Inflammatory macrophage treated with lipopolysaccharide for 1 hour (primary cell): ENCODE measurements at places on chromosomes 13 and 19.

DNA sequence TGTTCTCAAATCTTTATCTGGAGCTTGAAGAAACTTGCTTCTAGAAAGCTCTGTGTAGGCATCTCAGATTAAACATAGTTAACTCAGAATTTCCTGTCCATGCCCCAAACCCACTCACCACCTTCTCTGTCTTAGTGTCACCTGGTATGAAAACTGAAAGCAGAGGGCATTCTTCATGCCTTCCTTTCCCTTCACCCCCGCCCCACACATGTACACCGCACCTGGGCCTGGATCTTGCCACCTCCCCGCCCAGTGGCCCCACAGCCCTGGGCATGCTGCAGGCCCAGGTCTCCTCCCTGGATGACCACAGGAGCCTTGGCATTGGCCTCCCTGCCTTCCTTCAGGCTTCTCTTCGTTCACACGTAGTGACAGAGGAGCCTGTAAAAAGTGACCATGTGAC, 15.8 kb downstream of the CFAP97D2 start:
- DNase-seq = no peak

- DNase-seq = no peak
These were observed 24.7 kb downstream of the URI1 start for GRCh38 chr19:29966588-29967249.

- no peak for DNase-seq
These were observed 2.7 kb downstream of the NBEA start for GRCh38 chr13:34944751-34945150.

- peak; percentile 73 for DNase-seq
These were observed 11.3 kb upstream of the TNFRSF19 start for GRCh38 chr13:23558675-23559536.

GRCh38 chr13:113150550-113151365, 7.7 kb upstream of the PROZ start:
- DNase-seq = no peak

DNA sequence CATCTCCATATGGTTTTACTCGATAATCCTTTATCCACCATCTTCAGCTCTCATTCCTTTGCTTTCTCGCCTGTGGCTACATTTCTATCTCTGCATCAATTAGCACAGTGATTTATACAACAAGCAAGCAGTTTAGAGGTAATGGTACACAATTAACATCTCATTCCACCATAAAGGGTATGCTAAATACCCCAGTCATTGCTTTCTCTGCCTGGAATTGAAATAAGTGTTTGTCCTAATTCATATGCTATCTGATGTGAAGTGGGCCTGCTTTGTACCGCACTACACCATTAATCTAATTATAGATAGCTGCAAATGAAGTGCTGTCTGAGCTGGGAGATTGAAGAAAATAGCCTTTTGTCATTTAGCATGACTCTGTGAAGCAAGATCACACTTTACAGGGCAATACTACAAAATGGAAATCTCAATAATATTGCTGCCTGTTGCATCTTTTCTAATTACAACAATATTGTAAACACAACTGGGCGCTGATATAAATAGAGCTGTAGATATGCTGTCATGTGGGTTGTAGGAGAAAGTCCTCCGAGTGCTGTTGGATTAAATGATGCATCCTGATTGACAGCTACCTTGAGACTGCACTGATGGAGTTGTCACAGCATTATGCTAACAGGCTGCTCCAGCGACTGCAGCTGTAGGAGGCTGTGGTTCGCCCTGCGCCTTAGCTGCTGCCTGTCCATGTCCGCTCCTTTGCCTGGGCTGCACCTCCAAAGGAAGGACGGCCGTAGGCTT, 78.2 kb downstream of the GGACT start:
- no peak for DNase-seq

GRCh38 chr13:50153401-50153800, 138.2 kb downstream of the KCNRG start:
- no peak for DNase-seq

- peak; percentile 87 for DNase-seq
These were observed 25.5 kb downstream of the ELL start for GRCh38 chr19:18496167-18496979.

DNA sequence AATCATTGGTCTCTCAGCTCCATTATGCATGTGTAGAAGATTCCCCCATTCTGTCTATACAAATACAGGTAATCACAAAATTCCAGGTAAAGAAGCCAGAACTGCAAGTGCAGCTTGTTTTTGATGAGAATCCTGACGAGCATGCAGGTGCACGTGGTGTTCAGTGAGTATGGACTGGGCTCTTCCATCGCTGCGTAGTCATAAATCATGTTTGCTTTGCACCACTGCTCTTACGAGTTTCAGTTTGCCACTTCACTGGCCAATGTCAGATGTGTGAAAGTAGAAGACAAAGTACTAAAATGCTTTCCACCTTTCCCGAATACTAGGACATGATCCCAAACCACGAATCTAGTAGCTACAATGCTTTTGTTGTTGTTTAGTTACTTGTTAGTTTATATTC, 390.7 kb downstream of the LIG4 start:
- DNase-seq = no peak

- peak; percentile 29 for DNase-seq
These were observed 66.1 kb upstream of the C1QTNF9 start for GRCh38 chr13:24243302-24243701.

GRCh38 chr19:31510635-31511034, 161.4 kb upstream of the TSHZ3 start:
- DNase-seq = no peak

DNA sequence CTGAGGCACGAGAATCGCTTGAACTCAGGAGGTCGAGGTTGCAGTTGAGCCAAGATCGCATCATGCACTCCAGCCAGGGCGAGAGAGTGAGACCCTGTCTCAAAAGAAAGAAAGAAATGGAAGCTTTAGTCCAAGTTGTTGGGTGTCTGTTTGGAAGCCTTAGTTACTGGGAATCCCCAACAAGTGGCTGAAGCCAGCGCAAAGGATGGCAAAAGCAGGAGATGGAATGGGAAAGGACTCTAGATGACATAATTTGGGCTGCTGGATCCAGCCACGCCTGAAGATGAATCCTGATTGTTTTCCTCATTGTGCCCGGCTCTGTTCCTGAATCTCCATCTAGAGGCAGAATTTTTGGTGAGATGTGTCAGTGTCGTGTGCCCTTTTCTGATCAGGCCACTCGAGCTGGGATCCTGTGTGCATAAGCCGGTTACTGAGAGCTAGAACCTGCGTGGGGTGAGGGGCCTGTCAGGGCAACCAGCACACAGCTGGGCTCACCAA, 18.1 kb downstream of the CEBPA start:
- no peak for DNase-seq

DNA sequence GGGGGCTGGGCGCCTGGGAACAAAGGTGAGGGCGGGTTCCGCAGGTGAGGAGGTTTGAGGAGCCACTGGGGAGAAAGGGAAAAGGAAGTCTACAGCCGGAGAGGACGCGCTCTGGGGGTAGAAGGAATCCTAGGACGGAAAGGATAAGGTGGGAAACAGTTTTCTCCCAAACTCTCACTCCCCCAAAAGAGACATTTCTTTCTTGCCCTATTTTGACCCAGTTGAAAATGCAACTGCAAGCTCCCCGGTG, 651 bp upstream of the POLR1D start:
- DNase-seq = no peak

GRCh38 chr19:49140951-49141350, 14.2 kb downstream of the HRC start:
- DNase-seq = no peak

GRCh38 chr13:76851961-76852360, 34.2 kb downstream of the KCTD12 start:
- peak; percentile 70 for DNase-seq

GRCh38 chr13:98184792-98185191, 7.7 kb upstream of the RNF113B start:
- no peak for DNase-seq

DNA sequence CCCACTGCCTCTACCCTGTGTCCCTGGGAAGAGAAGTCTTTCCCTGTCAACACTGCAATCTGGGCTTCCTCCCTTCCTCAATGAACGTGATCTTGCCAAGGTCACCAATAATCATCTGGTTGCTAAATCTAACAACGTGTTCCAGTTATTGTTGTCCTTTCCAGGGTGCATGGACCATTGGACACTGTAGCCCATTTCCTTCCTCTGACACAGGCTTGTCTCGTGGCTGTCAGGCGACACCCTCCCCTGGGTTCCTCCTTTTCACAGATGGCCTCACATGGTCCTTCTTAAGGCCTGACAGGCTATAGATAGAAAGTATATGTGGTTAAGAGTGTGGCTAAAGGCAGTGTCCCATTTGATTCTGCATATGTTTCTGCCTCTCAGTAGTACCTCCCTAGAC, 67.7 kb upstream of the STARD13 start:
- peak; percentile 84 for DNase-seq

GRCh38 chr19:47226426-47227351, 4.3 kb downstream of the BBC3 start:
- DNase-seq = peak; percentile 75

DNA sequence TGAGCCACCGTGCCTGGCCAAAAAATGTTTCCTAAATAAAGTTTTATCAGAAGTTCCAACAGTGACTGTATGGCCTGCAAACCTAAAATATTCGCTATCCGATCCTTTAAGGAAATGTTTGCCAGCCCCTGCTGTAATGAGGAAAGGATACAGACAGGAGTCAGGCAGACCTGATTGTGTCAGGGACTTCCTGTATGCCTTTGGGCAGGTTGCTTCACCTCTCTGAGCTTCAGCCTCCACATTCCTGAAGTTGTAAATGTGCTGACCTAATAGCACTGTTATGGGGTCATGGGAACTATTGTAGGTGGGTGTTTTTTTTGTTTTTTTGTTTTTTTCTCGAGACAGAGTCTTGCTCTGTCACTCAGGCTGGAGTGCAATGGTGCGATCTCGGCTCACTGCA, 6.2 kb downstream of the ABHD8 start:
- no peak for DNase-seq

DNA sequence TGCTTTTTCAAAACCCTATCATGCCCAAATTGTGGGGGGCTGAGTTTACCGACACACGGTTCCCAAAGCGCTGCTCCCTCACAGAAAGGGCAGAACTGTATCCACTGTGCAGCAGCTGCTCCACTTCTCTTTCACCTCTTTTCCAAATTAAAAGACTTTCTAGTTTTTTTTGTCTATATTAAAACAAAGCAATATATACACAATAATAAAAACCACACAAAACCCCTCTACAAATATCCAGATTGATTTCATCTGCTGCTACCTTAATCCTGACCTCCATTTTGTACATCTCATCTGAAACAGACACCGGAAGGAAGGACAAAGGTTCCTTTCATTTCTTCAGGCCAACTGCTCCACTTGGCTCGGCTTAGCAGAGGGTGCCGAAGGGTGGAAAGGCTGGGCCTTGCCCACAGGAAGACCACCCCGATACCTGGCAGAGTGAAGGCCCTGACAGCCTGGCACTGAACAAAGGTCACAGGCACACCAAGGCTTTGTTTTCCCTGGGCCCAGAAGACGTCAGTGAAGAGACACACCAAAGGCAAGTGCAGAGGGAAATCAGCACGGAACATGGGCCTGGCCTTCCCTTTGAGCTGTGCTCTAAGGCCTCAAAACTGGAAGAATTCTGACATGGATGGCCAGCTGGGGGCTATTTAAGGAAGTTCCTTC, 71.6 kb downstream of the LATS2 start:
- no peak for DNase-seq

DNA sequence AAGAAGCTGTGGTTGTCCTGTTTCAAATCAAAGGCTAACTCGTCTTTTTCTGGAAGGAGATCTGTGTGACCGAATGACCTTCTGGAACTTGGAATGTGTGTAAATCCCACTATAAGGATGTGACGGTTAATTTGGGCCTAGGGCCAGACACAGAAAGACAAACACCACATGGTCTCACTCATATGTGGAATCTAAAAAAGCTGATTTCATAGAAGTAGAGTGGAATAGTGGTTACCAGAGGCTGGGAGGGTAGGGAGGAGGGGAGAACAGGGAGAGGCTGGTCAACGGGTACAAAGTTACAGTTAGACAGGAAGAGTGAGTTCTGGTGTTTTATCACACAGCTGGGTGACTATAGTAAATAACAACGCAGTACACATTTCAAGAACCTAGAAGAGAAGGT, 39.3 kb upstream of the RGCC start:
- DNase-seq = no peak

DNA sequence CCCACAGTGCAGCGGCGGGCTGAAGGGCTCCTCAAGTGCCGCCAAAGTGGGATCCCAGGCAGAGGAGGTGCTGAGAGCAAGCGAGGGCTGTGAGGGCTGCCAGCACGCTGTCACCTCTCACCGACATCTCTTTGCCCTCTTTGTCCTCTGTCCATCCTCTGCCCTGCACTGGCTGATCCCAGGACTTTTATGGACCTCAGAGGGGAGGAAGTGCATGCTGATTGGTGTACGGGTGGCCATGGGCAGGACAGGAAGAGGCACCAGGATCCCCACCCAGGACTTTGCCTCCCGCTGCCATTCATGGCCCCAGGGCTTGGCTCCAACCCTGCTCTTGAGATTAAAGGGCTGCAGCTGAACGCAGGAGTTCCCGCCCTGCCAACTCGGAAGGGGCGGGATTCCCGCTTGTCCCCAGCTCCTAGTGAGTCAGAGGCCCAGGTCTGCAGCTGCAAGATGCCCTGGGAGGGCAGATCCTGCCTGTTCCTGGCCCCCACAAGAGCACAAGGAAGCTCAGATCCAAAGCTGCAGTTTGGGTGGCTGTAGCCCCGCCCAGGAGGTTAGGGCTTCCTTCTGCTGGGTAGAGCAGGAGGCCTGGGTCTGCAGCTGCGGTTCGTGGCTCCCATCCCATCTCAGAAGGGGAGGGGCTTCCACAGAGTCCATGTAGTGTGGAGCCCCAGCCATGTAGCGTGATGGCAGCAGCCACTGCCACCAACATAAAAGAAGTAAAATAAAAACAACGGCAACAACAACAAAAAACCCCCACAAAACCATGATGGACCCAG, 1716.7 kb downstream of the SLITRK1 start:
- no peak for DNase-seq

- no peak for DNase-seq
These were observed 38.4 kb upstream of the ADGRE1 start for GRCh38 chr19:6848986-6849385.

DNA sequence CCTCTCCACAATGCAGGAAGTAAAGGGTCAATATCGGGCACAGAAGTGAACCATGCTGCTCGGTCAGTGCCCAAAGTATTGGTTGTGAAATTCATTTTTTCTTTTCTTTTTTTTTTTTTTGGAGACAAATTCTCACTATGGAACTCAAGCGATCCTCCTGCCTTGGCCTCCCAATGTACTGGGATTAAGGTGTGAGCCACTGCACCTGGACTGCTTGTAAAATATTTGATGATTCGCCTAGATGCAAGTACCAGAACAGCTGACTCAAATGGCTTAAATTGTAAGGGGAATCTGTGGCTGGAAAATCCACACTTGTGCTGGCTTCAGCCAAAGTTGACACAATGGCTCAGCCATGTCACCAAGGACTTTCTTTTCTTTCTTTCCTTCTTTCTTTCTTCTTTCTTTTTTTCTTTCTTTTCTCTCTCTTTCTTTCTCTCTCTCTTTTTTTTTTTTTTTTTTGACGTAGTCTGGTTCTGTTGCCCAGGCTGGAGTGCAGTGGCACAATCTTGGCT, 43.7 kb downstream of the NUMBL start:
- DNase-seq = no peak

DNA sequence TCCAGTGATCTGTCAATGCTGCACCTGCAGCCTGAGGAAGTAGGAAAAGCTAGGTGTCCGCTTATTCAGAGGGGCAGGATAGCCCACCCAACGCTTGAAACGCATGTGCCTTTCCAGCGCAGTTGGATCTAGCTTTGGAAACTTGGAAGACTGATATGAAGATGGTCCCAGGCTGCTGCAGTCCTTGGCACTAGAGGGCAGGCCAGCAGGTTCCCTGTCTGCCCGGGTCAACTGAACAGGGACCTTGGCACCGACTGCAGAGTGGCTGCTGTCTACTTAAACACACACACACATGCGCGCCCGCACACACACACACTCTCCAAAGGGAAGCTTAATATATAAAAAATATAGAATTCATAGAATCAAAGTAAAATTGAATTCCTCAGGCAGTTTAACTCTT, 100.0 kb downstream of the TSHZ3 start:
- DNase-seq = no peak
